Activated CD8-positive, alpha-beta memory T cell treated with anti-CD3 and anti-CD28 coated beads for 24 hours (primary cell): ENCODE measurements at places on chromosomes 5 and 9.

GRCh38 chr9:38235244-38235643 lies 157.3 kb upstream of the ALDH1B1 start:
- peak; percentile 26 for DNase-seq

DNA sequence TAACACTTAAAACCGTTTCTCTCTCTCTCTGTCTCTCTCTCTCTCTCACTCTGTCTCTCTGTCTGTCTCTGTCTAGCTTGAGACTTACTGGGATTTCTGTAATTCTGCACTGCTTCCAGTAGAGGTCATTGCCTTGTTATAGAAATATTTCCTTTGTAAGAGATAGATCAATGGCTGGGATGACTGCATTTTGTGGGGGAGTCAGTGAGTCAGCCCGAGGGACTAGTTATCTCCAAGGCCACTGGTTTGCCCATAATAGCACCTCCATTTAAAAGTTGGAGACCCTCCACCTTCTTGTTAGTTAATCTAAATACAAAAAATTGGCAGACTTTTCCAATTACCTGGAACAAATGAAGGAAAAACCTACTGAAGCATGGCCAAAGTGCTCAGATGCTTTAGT lies 547.2 kb downstream of the LRRC70 start:
- no peak for DNase-seq

DNA sequence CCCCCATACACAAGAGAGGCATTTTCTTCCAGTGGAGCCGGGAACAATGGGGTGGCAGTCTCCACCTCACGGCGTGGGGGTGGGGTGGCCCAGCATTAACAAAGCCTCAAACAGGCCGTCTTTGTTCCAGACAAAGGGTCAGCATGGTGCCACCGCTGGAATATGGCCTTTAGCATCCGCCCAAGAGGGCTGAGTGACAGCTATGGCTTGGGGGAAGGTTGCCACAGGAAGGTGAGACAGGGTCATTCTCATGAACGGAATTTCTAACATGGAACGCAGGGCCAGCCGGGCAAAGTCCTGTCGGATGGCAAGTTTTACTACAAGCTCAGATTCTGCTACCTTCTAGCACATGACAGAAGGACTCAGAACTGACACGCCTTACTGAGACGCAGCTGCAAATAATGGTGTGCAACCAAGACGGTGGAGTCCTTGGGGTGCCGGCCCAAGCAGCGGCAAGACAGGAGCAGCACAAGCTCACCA lies 64.0 kb downstream of the OTULIN start:
- no peak for DNase-seq

- DNase-seq = no peak
Observed at GRCh38 chr5:2206293-2207108, 323.8 kb upstream of the IRX4 start.

DNA sequence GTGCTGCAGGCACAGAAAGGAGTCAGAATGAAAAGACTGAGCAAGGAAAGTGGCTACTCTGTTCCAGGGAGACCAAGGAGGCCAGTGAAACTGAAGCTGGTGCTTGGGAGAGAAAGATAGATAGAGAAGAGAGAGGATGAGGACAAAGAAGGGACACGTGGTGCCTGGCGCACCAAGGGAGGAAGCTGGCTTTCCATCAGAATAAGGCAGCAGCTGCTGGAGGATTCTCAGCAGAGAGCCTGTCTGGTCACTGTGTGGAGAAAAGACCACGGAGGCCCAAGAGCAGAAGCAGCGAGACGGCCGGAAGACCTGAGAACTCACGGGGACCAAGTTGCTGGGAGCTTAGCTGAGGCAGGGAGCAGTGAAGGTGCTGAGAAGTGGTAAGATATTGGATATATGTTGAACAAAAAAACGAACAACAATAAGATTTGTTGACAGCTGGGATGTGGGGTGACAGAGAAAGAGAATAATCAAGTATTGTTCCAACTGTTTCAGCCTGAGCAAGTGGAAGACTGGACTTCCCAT lies 116.1 kb downstream of the SEMA5A start:
- no peak for DNase-seq

DNA sequence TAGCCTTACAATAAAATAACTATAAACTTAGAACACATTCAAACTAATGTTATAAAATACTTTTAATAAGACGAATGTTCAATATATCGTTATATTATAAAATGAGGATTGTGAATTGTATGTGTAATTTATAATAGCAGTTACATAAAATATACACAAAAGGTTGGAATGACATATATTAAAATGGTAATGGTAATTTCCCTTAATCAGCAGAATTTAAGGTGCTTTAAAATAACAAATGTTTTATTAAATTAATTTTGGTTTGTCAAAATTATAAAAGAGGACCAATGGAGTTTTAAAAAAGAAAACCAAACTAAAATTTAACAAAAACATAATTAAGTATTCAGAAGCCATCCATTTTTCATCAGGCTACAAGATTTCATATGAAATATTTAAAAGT lies 164.3 kb upstream of the PRDM9 start:
- DNase-seq = no peak

- DNase-seq = peak; percentile 7
Observed at GRCh38 chr9:113953531-113953930, 77.4 kb downstream of the ZNF618 start.

GRCh38 chr5:75890546-75890945 lies 173.3 kb upstream of the POC5 start:
- DNase-seq = no peak

- DNase-seq = no peak
Observed at GRCh38 chr5:137071526-137071925, 427.6 kb downstream of the SPOCK1 start.

DNA sequence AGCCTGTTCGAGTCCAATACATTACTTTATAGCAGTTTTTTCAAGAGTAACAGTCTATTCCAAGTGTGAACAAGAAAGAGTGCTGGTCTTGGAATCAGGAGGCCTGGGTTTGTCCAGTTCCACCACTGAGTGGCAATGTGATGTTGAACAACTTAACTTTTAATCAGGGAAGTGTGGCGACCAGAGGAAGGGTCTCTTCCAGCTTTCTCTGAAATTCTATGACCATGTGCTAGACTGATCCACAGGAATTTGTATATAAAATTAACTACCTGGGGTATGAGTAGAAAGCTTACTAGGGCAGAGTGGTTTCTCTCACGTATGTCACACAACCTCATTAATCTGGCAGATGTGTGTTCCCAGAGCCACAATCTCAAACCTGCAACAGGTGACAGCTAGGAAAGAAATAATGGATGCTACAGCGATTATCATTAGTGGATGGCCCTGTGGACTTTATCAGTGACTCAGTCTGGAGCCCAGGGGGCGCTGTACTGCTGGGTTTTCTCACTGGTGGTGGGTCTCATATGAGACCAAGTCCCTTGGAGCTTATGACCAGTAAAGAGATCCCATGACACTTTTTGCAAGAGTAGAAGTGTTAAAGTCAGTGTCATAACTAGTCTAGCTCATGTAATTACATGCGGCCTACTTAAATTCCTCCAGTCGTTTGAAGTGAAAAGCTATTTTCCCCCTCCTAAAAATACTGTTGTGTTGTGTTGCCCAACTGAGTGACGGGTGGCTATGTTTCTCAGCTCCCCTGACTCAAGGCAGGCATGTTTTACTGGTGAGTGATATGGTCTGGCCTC lies 116.5 kb downstream of the GDNF start:
- no peak for DNase-seq

GRCh38 chr5:140468188-140468587 lies 66.6 kb downstream of the ANKHD1 start:
- no peak for DNase-seq

GRCh38 chr5:1826235-1826980 lies 25.2 kb downstream of the NDUFS6 start:
- DNase-seq = no peak
